ENCODE measurements at places on chromosomes 3 and 15. TPM values are rescaled to one million over a fixed set of nuclear protein-coding genes. Genes with fewer than 3 reads are reported as not detected.

Gene RASGRP1
- total RNA-seq, result 164 TPM

Gene CA12
- total RNA-seq, result 0.15 TPM

Gene C3orf70
- total RNA-seq, result 0.04 TPM

GRCh38 chr15:32822739-32823138 is 104.9 kb downstream of the GREM1 start:
- no peak for ATAC-seq

GRCh38 chr3:124705552-124705951 is 24.7 kb upstream of the UMPS start:
- ATAC-seq, result no peak

- no peak for ATAC-seq
Measured at GRCh38 chr3:47034868-47035489, 55.5 kb downstream of the NBEAL2 start.

GRCh38 chr3:131901686-131902085 is 133.1 kb downstream of the CPNE4 start:
- ATAC-seq, result no peak

DNA sequence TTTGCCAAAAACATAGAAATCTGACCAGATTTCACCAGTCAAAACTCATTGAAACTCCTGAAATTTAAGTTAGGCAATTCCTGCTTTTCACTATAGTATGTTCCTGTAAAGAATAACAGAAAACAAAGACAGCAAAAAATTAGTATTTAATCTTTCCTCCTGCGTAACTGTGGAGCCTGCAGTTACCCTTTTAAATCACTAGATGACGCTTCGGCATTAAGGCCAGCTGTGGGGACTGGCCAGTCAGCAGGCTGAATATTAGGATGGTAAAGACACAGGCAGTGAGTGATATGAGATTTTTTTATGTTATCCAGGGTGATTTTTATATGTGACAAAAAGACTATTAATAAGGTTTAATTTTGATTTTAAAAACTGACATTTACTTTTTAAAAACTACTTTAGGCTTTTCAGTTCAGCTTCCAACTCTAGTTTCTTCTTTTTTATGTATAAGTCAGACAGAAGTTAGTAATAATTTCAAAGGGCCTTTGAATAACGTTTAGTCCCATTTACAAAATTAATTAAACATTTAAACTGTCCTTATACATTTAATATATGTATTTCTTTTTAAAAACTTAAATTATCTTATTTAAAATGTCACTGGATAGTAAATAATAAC is 165.1 kb downstream of the PPM1L start:
- ATAC-seq, result no peak

- ATAC-seq, result peak; percentile 34
Measured at GRCh38 chr3:107523289-107523538, 452 bp downstream of the BBX start.

DNA sequence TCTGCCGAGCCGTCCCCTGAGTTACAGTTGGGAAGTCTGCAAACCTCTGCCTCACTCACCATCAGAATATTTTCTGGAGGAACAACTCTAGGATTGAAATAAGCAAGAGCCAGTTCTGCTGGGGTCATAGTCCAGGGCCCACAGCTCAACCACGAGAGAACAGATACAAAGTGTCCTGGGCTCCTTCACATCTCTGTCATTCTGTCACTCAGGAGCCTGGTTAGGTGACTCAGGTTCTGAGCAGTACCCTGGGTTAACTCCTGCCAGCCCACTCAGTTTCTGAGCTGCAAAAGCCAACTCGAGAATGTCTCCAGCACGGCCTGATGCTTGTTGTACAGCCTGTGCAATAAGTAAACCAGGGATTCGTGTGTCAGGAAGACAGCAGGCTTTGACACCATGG is 155.7 kb downstream of the SLCO3A1 start:
- ATAC-seq, result peak; percentile 73

DNA sequence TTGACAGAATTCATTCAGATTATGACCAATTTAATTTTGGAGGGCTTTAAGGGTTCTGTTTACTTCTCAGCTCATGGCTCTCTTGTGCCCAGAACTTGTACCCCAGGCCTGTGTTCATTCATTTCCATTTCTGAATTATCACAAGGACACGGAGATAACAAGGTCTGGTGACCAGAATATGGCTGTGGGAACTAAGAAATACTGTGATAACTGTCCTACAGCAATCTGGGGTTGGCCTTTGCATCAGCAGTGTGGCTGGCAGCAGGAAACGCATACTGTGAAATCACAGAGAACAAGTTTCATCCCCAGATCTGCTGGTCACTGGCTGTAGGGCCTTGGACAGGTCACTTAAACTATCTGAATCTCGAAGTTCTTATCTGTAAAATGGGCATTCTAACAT is 41.8 kb upstream of the TPM1 start:
- no peak for ATAC-seq

DNA sequence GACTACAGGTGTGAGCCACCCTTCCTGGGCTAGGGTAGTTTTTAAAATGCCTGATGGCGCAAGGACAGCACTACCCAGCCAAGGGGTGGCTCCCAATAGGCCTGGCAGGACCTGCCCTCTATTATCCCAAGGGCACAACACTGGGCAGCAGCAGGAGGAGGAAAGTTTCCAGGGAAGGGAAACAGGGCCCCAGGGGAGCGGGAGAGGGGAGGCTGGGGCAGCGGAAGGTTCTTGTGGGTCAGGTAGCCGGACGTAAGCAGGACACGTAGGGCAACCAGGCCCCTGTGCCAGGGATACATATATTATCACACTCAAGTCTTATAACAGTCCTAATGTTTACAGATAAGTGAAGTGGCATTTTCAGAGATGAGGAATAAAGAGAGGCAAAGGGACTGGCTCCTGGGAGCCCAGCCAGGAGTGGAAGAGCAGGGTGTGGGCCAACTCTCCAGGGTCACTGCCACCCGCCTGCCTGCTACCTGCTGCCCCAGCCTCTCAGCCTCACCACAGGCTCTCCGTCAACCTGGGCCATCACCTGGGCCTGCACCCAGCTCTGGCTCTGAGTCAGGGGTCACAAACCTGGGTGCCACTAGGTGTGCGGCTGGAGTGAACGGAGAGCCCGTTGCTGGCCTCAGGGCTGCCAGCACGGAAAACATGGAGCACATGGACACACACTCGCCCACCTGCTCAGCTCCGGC is 73.2 kb upstream of the SNRPA1 start:
- no peak for ATAC-seq

Measured in activated T-helper 17 cell treated with anti-CD3 and anti-CD28 coated beads, Interleukin-2, amount 50 U/mL, for 72 hours (primary cell).